Urinary bladder (tissue), 4 donors: ENCODE measurements at places on chromosomes 7 and 10. TPM values are rescaled to one million over a fixed set of nuclear protein-coding genes. Genes with fewer than 3 reads are reported as not detected.

Gene MEOX2
- 43.1 TPM for total RNA-seq

Gene ITIH2
- total RNA-seq, result 0.16 TPM

Gene FAM25A
- total RNA-seq, result not detected

Gene MYH16
- total RNA-seq, result not detected

Gene SMIM30
- 97.5 TPM for total RNA-seq

Gene RP9
- total RNA-seq, result 7.8 TPM

Gene CALHM1
- not detected for total RNA-seq

Gene AGAP9
- 7.6 TPM for total RNA-seq

DNA sequence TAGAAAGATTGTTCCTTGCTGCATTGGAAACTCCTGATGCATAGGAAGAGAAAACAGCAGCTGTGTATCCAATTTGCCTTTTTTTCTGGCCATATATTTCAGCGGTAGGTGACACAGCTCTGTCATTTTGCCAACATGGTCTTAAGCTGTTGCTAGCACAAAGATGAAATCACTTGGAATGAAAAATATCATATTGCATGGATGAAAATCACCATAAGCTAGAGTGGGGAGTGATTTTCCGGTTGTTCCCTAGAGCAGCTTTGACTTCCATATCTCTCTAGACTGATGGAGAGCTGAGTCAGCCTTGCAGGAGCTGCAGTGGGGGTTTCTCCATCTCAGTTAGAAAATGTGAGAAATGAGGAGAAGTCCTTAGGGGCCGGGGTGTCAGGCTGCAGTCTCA lies 38.3 kb upstream of the BTBD16 start:
- DNase-seq, result peak; percentile 41

DNA sequence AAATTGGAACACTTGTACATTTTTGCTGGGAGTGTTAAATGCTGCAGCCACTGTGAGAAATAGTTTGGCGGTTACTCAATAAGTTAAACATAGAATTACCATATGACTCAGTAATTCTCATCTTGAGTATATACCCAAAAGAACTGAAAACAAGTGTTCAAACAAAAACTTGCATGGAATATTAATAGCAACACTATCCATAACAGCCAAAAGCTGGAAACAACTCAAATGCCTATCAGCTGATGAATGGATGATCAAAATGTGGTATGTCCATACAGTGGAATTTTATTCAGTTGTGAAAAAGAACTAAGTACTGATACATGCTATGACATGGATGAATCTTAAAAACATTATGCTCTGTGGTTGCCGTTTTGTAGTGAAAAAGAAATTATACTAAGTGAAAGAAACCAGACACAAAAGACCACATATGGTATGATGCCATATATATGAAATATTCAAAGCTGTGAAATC lies 63.0 kb upstream of the SP4 start:
- DNase-seq, result no peak

DNA sequence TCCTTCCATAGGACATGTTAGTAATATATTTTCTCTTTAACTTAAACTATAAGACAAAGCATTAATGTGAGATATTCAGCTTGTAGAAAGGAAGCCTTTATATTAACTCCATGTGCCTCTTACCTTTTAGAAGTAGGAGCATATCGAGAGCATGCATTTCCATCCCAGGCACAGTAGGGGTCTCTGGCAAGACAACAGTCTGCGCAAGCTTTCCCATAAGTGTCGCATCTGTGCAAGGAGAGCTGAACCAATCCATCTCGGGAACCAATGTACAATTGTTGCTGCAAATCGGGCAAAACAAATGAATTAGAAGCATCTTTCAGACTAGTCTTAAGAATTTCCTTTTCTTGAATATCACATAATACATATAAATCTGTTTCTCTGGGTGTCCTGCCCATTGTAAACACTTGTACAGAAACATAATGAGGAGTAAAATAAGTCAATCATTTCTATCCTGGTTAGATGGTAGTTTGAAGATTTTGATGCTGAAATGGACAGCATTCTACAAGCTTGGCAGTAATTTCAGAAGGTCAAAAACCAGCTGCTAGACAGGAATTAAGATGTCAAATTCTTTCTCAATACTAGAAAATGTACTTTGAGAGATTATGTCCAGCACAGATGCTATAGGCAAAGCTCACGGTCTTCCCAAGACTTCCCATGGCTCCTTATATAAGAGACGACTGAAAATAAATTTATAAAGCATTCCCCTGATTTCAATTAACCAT lies 171.8 kb downstream of the SEMA3D start:
- no peak for DNase-seq

DNA sequence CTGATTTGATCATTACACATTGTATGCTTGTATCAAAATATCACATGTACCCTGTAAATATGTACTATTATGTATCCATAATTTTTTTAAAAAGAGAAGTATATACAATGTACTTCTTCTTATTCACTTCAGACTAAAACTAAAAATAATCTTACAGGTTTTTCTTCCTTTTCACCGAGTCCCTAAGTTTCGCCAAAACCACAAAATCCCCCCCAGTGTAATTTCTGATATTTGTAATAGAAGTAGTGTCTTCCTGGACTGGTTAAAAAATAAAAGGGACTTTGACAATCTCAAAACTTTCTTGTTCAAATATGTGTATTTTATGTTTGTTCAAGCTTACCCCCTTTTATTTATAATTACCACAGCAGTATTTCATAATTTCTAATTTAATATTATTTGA lies 23.9 kb downstream of the EPC1 start:
- no peak for DNase-seq

DNA sequence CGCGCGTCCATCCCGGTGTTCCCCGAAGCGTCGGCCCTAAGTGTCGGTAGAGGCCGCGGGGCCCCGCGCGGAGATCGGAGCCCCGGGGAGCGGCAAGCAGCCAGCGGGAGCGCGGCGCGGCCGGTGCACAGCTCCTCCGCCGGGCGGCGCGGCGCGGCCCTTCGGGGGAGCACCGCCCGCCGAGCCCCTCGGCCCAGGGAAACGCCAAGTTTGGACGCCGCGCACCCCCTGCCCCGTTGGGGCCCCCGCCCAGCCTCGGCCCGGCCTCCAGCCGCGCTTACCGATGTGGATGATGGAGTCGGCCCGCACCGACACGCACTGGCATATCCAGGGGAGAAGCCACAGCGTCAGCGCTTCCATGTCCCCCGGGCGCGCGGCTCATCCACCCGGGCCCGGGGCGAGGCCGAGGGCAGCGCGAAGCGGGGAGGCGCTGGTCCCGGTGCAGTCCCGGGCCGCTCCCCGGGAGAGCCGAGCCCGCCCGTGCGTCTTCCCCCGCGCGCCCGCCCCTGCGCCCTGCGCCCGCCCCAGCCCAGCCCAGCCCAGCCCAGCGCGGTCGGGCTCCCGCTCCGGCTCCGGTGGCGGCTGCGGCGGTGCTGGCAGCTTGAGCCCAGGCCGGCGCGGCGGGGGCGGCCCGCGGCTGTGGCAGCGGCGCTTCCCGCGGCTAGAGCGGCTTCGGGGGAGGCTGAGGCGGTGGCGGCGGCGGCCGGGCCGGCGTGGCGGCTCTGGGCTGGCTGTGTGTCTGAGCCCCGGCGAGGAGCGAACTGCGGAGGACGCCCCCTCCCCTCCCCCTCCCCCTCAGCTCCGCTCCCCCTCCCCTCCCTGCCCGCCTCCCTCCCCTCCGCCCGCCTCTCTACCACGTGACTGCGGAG lies at the start of gene GRID1:
Gene GRID1 (minus strand): TSS at position 763 of the 869 bp plus-strand sequence.
- DNase-seq, result no peak

DNA sequence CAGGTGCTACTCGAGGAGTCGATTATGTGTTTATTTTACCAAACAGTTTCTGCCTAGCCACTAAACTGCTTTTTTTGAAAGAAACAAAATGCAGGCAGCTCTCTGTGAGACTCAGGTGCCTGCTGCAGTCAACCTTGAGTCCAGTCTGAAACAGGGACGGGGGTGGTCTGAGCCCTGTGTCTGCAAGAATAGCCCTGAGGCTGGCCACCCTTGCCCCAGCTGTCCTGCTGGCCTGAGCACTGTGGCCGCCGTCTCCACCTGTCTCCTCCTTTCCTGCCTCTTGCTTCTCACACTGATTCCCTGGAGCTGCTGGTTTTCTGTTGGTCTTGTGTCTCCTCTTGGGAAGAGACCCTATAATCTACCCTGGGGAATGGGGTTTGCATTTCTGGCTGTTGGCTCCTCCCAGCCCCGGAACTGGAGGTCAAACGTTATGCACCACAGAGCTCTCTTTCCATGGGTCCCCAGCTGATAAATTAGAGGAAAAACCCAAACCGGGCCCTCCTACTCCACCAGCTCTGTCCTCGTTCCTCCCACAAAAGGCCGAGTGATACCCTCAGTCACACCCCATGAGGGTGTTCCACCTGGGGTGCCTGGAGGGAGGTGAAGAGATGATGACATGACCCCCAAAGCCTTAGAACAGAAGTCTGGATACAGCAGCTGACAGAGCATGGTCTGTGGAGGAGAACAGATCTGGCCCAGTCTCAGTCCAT lies 15.0 kb upstream of the SLC18A3 start:
- DNase-seq, result no peak

DNA sequence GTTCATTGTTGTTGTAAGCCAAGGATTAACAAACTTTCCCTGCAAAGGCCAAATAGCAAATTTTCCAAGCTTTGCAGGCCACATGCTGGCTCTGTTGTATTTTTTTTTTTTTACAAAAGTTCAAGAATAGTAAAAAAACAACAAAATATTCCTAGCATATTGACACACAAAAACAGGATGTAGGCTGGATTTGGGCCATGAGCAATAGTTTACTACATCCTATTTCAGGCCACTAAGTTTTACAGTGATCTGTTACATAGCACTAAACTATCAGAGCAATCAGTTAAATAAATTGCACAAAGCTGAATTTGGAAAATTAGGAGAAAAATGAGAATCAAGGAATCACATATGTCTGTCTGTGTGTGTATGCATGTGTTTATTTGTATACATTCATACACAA lies 491.8 kb upstream of the GHITM start:
- no peak for DNase-seq

DNA sequence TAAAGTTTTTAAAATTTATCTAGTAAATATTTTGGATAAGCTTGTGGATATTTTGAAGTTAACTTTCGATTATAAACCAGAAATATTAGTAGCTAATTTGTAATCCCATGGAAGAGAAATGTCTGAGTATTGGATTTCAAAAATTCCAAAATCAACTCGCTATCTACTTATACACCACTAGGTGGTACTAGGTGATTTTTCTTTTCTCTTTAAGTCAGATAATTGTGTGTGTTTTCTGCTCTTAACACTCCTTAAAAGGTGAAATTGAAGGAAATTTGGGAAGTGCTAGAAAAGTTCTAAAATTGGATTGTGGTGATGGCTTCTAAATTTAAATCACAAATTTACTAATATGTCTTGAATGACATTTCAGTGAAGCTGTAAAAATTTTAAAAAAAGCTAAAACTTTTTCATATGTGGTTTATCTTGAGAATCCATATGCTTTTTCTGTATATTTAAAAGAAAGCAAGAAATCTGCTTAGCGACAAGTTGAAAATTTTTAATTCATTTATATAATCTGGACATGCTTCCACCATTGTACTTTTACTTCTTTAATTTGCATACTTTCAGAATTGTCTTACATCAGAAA lies 90.2 kb downstream of the IPMK start:
- no peak for DNase-seq
